GM06990 (cell line): ENCODE measurements at places on chromosomes 2 and 18.

DNA sequence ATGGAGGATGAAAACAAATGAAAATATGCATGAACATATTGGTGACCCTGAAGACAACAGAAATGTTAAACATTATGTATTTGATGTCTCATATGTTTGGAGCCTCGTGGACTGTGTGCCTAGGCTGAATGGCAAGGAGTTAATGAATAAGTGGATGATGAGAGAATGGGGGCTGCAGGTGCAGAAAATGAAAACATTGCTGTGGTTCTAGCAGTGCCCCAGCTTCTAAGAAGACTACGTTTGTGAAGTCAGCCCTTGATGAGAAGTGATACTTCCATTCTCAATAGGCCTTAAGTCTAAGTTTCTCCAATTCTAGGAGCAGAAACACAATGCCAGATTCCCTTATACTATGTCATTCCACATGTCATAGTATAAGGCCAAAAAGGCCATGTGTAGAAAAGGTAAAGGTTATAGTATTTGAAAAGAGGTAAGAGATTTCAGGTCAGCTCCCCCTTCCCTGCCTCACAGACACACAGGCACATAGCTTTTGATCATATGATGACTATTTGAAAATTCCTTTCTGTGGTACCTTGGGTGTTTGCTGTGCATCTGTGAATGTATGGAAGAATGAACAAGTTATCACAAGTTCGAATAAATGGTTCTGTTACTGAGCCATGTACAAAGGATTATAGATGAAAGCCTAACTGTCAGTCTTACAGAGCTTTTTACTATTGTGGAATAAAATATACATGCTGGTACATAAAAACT is 280.8 kb downstream of the SETBP1 start:
- no peak for DNase-seq

GRCh38 chr2:20722592-20723240 is 55.8 kb downstream of the GDF7 start:
- DNase-seq, result no peak

GRCh38 chr2:130987519-130988425 is 105.5 kb downstream of the FAM168B start:
- DNase-seq, result no peak

DNA sequence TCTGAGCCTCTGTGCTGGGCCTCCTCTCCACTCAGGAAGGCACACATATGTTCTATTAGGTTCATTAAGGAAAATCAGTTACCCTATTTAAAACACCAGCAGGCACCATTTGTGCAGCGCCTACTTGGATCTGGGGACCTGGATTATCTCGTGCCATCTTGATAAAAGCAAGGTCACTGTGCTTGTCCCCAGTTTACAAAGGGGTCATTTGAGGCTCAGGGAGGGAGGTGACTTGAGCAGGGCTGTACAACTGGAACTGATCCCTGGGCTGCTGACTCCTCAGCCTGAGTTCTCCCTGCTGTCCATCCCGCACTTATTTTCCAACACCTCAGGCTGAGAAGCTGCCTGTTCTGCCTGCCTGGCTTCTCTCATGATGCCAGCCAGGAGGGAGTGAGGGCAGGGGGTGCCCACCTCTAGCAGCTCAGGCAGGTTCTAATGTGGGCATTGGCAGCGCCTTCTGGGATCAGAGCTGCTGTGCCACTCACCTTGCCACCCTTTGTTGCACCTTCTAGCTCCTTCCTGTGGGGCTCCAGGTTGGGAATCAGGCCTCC is 120.3 kb downstream of the GLI2 start:
- DNase-seq, result no peak

DNA sequence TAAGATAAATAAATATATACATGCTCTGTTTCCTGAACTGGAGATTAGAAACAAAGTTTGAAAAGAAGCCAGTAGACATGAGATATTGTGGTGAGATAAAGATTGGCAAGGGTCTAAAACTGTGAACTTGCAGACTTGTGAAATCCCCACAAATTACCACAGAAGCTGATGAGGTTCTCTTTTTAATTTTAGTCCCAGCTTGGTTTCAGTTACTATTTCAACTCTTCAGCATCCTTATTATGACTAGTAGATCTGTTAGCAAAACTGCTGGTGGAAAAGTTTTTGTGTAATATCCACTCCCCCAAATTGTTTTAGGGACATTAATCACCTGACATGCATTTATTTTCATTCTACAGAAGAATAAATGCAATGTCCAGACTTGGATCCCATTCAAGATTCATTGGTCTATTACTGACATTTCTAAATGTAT is 20.8 kb downstream of the RASGRP3 start:
- DNase-seq, result peak; percentile 78

DNA sequence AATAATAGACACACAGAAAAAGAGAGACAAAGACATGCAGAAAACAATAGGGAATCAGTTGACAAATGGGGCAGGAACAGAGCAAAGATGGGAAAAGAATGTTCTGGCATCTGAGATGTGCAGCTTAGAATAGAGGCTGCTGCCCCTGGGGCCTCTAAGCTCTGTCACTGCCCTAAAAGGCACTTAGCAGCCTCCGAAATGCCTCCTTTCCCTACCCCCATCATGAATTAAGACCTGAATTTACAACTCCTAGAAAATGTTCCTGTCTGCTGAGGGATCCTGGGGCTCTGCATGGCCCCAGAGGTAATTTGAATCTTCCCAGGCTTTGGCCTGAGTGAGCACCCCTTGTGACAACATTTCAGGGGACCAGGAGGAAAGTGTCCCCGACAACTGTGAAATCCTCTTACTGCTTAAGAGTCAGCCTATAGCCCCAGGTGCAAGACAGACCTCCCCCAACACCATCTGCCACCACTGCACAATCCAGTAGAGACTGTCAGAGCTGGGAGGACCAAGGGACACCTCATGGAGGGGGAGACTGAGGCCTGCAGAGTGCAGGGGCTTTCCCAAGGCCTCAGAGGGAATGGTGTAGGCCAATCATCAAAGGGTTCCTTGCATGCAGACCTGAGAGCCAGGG is 24.8 kb downstream of the MRPL35 start:
- no peak for DNase-seq

DNA sequence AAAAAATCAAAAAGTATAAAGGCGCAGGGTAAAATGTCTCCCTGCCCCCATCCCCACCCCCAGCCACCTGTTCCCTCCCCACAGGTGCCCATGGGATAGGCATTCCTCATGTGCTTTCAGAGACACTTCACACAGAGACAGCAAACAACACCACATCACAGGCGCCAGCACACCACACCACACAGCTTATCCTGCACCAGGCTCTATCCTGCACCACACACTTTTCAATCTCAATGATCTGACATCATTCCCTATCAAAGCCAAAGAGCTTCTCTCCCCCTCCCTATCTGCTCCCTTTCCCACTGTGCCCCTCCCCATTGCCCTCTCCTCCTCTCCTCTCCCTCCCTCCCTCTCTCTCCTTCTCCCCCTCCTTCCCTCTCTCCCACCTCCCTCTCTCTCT is 15.5 kb downstream of the FAM178B start:
- no peak for DNase-seq

DNA sequence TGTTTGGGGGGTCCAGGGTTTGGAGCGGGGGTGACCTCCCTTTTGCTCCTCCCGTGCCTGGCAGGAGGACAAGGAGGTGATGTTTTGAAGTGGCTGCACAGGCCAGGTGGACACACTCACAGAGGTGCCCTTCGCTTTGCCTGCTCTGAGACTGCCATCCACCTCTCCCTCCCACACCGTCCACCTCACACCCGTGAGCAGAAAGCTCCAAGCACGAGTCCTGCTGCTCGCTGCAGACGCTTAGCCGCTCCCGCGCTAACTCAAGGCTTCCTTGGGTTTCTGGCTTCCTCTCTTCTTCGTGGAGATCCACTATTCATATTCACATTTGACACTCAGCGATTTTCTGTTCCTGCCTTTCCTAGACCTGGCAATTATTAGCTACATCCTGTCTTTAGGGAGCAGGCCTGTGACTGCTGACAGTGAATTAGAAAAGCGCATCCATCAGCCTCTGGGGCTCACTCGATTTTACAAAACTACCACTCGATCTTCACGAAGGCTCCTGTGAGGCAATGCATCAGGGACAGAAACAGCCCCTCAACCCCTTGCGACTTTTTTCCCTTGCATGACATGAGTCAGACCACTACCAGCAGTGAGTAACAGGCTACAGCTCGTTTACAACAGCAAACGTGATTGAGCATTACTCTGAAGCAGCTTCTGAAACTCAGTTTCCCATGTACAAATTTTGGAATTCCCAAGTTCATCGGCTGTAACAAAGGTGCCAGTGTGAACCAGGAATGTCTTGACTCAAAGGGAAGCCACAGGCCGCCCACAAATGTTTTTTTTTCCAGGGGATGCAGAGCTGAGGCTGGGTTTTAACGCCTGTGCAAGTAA is 238.7 kb upstream of the SOX11 start:
- no peak for DNase-seq

GRCh38 chr2:66433945-66434678 is 813 bp upstream of the MEIS1 start:
- DNase-seq, result peak; percentile 57

DNA sequence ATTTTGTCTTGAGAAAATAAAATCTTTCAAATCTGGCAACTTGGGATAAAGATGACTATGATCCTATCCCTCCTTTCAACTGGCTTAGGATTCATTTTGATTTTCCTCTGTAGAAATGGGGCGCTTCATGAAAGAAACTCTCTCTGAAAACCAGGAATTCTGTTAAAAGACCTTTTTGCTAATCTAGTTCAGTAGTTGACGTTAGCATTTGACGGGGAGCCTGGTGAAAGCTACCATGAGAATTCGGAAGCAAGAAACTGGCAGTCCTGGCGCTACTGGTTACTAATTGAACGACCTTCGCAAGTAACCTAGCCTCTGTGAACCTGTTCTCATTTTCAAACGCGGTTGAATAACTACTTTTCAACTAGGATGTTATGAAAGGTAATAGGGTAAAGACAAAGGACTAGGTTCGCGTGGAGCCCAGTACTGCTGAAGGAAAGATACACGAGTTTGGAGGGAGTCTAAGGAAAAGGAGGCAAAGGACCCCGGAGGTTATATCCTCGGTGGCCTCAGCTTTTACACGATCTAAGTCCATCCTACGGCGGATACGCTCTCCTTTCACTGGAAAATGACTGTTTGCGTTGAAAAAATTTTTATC is 604 bp upstream of the STK11IP start:
- no peak for DNase-seq

DNA sequence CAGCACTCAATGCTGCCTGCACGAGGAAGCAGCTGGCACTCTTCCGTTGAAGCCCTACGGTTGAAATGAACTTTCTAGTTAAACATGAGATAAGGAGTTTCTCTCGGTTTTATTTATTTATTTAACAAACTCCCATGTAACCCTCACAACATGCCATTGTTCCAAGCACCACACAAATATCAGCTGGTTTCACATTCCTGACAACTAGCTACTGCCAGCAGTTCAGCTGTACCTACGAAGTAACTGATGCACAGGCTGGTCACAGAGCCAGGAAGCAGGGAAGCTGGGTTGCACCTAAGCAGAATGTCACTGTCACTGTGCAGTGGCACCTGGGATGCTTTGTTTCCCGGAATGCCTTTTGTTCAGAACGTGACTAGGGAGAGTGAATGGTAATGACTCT is 18.1 kb downstream of the TIMM21 start:
- no peak for DNase-seq

GRCh38 chr18:60506682-60507081 is 134.1 kb upstream of the MC4R start:
- DNase-seq, result no peak
